Right forelimb (tissue), 1 donor: ENCODE measurements at places on chromosomes 2 and 18.

DNA sequence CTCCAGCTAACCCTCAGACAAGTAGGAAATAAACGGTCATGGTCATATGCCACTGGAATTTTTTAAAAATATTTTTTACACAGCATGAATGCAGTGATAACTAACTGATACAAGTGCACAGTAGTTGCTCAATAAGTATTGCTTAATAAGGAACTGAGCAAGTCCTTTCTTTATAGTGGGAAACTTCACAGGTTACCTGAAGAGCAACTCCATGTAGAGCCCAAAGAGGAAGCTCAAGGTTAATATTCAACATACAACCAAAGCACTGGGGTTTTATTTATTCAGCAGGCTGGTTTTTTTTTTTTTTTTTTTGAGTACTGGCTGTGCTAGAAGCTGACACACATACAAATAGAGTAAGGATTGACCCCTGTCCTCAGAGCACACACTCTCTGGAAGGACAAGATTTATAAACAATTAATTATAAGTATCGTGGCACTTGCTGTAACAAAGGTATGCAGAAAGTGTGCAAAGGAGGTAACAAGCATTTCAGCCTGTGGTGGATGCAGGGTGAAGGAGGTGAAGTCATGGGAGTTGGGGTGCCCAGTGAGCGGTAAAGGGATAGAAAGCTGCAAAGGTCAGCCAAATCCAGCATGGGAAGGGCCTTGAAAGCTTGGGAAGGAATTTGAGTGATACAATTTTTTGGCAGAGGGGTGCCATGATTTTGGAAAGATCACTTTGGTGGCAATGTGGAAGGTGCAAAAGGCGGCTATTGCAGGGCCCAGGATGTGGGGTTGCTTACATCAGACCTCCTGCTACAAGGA is 52.7 kb downstream of the ATOH8 start:
- DNase-seq: no peak

GRCh38 chr2:222622910-222623309 is 33.0 kb downstream of the FARSB start:
- DNase-seq: no peak

DNA sequence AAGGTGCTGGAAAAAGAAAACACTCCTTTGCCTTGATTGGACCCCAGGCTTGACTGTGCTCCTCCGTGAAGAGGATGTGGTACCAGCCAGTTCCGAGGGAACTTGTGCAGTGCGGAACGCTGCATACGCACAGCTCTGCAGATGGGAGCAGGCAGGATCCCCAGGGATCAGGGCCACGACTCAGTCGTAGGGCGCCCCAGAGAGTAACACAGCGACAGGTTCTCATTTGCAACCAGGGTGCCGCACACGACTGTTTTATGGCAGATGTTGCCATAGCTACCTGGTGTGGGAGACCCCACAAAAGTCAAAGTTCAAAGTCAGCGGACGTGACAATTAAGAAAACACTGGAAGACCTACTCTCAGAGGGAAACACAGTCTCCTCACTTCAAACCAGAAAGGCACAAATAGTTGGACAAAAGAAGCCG is 779 bp downstream of the MALL start:
- no peak for DNase-seq

DNA sequence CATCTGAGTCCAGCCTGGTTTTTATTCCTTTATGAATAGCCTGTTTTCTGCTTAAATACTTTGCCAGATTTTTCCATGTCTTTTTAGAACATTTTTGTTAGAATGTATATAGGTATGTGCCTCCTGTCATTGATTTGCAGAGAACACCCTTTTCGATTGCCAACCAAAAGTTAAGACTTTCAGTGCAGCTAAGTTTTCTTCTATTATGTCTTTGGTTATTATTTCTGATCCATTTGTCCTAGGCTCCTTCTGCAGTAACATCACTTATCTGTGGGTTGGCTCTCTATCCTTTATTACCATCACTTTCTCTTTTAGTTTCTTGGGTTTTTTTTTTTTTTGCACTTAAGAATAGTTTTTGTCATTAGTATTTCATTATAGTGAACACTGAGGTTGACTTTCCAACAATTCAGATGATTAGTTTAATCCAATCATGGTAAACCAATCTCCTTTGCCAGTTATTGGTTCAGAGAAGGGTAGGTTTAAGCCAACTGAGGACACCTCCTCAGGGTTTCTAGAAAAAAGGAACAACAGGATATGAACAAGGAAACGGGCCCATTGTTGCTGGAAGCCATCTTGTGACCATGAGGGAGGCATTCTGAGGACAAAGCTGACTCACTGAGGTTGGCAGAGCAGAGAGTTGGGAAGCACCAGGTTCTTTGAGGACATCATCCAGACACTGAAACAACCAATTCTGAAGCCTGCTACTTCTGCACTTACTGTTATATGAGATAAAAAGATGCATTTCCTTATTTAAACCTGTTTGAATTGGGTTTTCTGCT is 37.9 kb upstream of the GBX2 start:
- DNase-seq: no peak

GRCh38 chr2:216776066-216776850 is 80.9 kb upstream of the IGFBP5 start:
- no peak for DNase-seq

DNA sequence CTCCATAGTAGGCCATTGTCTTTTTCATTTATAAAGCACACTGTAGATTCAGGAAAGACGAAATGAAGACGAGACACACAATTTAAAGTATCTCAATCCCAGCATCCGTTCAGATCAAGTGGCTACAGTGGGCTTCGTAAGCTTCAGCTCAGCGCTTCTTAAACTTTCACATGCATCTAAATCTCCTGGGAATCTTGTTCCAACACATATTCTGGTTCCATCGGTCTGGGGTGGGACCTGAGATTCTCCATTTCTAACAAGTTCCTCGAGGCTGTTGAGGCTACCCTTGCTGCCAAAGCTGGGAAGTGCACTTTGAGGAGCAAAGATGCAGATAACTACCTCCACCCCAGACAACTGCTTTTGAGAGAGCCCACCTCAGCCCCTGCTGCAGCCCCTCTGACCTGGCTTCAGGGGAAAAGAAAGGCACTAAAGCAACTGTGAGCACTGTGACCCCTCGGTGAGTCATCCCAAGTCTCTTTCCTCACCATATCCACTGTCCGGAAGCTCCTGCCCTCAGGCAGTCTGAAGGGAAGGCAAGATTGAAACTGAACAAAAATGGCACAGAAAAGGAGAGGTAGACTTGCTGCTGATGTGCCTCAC is 201.1 kb upstream of the FBXO11 start:
- DNase-seq: no peak

DNA sequence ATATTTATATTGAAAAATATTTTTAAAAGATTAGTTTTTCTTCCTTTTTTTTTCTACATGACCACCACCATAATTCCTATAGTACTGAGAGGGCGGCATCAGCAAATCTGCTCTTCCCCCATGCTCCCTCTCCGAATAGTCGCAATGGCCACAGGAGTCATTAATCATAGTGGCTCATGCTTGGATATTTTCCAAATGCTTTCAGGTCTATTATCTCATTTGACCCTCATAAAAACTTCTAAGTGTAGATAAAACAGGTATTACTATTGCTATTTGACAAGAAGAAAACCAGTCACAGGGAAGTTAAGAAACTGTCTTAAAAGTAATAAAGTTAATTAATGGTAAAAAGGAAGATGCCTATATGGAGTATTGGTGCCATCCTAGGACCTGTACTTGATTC is 440.7 kb downstream of the CMPK2 start:
- DNase-seq: no peak

DNA sequence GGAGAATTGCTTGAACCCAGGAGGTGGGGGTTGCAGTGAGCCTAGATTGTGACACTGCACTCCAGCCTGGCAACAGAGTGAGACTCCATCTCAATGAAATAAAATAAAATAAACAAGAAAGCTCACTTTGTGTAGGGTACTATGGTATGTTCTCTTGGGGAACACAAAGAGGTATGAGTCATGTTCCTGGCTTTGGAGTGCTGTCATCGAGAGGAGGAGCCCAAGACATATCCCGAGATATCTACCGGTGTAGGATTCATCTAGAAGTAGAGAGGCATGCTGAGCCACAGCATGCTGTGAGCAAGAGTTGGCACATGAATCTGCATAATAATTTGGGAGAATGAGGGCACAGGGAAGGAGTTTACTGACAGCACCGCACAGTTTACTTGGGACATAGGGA is 244.9 kb upstream of the EPHA4 start:
- DNase-seq: no peak

- no peak for DNase-seq
Observed at GRCh38 chr2:4340536-4340935, 637.2 kb downstream of the DCDC2C start.

GRCh38 chr2:238087211-238087610 is 12.9 kb upstream of the ESPNL start:
- no peak for DNase-seq

DNA sequence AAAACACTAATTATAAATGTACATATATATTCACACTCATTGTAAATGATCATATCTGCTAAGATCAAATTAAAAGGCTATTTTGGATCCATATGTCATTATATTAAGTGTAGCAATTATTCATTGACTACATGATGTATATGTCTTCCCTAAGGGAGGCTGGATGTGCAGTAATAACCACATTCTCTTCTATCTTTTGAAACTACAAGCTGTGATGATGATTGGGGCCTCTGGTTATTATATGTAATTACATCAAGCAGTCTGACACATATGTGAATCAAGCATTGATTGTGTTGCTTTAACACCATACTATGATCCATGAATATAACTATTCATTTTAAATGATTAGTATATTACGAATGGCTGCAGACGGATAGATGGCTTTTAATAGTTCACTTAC is 1973.4 kb downstream of the SUCLG1 start:
- no peak for DNase-seq

DNA sequence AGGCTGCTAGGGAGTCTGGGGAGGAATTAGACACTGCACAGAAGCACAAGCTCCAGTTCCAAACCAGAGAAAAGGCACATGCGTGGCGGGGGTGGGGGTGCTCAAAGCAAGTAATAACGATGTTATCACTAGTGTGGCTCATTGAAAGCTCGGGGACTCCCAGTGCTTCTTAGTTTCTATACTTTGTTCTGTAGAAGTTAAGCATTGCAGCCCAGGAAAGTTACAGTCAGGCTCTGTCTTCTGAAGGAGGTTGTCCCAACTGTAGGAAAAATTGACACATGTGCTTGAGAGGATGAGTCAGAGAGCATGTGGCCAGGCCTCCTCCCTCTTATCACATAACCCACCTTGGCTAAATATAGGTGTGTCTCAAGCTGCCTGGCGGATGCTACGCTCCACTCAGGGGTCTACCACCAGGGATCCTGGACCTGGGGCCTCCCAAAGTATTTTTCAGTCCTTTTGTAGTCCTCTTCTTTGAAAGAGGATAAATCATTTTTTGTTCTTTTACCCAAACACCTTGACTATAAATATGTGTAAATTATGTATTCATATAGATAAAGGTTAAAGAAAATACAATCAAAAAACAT is 3.8 kb downstream of the GALNT5 start:
- DNase-seq: no peak

DNA sequence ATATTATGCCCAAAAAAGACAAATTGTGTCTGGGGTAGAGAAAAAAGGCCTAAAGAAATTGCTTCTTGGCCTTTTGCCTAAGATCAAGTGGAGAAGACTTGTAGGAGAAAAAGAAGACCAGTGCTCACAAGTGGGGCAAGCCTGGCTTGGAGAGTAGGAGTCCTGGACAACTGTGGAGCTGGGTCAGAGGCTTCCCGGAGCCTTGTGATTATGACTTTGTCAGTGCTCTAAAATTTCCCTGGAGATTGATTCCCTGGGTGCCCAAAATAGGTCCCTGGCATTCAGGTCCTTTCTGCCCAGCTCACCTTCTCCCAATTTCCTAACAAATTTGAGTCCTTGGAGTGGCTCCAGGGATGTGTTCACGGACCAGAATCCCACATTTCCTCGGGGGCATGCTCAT is 787 bp upstream of the TRIM54 start:
- no peak for DNase-seq

GRCh38 chr2:172168917-172169346 is 66.2 kb upstream of the DLX2 start:
- DNase-seq: no peak

DNA sequence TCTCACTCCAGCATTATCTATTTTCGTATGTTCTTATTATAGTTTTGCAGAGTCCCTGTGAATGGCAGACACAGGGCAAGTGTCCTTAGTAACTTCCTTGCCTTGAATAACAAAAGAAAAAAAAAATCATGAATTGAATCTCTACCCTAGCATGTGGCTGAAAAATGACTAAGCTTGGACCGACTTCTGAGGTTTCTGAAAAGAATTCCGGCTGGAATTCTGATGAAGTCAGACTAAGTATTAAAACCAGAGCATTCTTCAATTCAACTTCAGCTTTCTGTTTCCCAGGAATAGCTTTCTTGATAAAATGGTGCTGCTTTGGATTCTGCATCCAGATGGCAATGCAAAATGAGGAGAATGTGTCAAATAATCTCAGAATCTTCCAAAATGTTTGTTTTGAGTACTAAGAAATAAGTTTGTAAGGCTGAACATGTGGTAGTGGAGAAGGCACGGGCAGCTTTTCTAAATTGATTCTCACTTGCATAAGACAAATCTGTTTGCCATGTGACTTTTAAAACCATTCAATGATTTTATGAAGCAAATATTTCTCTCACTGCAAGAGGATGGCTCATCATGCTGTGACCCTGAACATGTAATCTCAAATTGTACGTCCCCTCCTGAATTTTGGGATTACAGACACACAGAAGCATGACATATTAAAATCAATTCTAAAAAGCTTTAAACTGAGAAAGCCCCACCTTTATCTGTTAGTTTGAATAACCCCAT is 1462.8 kb upstream of the LRRTM1 start:
- no peak for DNase-seq

DNA sequence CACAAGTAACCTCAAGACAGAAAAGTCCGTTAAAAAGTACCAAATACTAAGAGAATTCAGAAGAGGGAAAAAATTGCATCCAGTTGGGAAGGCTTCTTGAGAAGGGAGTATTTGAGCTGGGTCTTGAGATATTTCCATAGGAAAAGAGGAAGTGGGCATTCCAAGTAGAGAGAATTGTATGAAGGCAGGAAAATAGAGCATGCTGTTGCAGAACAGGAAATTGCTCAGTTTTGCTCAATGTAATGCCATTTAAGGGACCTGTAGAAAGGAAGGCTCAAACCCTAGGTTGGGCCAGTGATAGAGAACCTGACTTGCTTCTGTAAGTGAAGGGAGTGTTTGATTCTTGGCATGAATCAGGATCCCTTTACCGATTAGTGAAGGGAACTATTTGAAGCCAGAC is 1.0 kb upstream of the ZC3H8 start:
- no peak for DNase-seq

DNA sequence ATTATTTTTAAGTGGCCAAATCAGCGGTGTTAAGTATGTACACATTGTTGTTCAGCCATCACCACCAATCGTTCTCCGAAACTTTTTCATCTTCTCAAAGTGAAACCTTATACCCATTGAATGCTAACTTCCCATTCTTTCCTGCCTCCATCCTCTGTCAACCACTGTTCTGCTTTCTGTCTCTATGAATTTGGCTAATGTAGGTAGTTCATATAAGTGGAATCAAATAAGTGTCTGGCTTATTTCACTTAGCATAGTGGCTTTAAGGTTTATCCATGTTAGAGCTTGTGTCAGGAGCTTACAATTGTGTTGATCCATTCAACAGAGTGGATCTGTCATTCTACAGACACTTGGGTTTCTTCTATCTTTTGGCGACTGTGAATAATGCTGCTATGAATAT is 192.1 kb downstream of the WDR7 start:
- no peak for DNase-seq

GRCh38 chr2:174833737-174834136 is 69.5 kb upstream of the CHRNA1 start:
- no peak for DNase-seq

- DNase-seq: no peak
Observed at GRCh38 chr2:43605079-43605655, 9.3 kb upstream of the THADA start.
